ENCODE measurements at places on chromosomes 3 and 15.
A peak's percentile ranks its signal among the peaks of the same experiment; 100 is the strongest.

DNA sequence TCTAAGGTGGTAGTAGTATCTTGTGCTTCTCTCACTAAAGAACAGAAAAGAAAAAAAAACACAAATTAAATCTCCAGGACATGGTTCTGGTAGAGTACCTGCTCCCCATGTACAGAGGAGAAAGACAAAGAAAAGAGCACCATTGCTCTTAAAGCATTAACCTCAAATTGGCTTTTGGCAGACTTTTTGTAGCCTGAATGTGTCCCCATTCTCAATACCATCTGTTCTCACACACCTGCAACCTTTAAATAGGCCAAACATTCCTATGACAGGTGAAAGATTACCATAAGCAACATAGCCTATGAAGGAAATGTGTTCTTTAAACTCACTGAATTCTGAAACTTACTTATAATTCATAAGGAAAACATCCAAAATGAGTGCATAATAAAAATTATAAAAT lies 68.0 kb downstream of the TIPARP start:
- H3K36me3 ChIP-seq = no peaks in the 10 kb centered on the region
- no peak overlapping the region for H3K4me3 ChIP-seq
- H3K27ac ChIP-seq = no peak overlapping the region
- no peaks in the 10 kb centered on the region for H3K4me1 ChIP-seq

DNA sequence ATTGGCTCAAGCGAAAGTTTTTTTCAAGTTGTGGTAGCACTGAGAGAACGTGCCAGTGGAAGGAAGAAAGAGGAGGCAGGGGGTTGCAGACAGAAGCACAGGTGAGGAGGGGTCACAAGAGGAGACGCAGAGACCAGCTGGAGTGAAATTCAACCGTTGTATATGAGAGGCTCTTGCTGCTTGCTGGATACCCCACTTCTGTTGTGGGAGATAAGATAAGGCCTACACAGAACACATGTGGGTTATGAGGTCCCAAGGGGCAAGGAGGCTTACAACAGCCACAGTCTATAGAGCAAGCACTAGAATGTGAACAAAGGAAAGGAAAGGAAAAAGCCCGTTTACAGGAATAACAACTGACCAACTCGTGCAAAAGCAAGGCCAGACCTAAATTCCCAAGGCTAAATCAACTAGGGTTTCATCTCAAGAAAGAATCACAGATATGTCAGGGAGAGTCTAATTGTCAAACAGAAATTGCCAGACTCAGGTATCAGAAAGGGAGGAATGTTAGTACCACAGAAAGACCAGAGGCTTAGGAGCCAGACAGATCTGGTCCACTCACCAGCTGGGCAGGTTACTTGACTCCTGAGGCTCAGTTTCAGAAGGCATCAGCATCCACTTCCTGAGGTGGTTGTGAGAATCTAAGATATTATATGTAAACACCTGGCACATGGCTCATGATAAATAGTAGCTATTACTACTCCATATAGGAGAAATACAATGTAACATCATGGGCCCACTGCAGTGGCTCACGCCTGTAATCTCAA lies 60.9 kb downstream of the MSL2 start:
- no peaks in the 10 kb centered on the region for H3K36me3 ChIP-seq
- peaks cover 11% of the 10 kb centered on the region for H3K4me1 ChIP-seq

GRCh38 chr3:115930922-115931321 lies 307.6 kb downstream of the GAP43 start:
- DNase-seq = no peak
- H3K36me3 ChIP-seq = no peaks in the 10 kb centered on the region
- H3K27ac ChIP-seq = no peak overlapping the region
- no peaks in the 10 kb centered on the region for H3K4me1 ChIP-seq
- H3K27me3 ChIP-seq = no peaks in the 10 kb centered on the region

DNA sequence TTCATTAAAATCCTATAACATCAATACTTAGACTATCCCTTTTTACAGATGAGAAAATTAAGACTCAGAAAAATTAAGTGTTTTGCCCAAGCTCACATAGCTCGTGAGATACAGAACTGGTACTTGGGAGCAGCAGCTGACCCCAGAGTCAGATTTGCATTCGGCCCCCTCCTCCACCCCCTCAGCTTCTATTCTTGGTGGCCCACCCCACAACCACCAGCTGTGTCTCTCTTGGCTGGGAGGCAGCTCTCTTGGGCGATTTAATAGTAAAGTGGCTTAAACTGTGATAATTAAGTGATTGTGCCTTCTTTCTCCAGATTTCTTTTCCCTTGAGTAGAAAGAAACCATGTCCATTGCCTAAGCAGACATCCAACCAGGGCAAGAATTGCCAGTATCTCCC lies 203.6 kb upstream of the PDZRN3 start:
- no peaks in the 10 kb centered on the region for H3K36me3 ChIP-seq
- H3K27me3 ChIP-seq = no peaks in the 10 kb centered on the region
- H3K4me1 ChIP-seq = no peaks in the 10 kb centered on the region
- no peak for DNase-seq

DNA sequence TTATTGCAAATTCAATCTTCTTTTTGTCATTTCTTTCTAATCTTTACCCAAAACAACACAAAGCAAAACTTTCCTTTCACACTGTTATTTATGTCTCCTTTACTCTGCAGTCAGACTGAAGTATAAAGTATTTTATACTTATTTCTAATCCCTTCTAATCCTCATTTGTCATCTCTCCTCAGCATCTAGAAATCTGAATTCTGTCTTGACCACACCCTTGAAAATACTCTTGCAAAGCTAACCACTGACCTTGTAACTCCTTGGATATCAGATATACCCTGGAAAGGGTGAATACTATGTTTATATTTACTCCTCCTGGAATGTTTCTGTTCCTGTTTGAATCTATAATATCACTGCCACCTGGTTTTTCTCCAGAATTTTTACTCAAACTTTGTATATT lies 481.1 kb downstream of the ZNF385D start:
- no peak overlapping the region for H3K27ac ChIP-seq
- H3K4me3 ChIP-seq = no peak overlapping the region
- H3K4me1 ChIP-seq = no peaks in the 10 kb centered on the region
- no peaks in the 10 kb centered on the region for H3K27me3 ChIP-seq
- H3K36me3 ChIP-seq = no peaks in the 10 kb centered on the region
- DNase-seq = no peak

DNA sequence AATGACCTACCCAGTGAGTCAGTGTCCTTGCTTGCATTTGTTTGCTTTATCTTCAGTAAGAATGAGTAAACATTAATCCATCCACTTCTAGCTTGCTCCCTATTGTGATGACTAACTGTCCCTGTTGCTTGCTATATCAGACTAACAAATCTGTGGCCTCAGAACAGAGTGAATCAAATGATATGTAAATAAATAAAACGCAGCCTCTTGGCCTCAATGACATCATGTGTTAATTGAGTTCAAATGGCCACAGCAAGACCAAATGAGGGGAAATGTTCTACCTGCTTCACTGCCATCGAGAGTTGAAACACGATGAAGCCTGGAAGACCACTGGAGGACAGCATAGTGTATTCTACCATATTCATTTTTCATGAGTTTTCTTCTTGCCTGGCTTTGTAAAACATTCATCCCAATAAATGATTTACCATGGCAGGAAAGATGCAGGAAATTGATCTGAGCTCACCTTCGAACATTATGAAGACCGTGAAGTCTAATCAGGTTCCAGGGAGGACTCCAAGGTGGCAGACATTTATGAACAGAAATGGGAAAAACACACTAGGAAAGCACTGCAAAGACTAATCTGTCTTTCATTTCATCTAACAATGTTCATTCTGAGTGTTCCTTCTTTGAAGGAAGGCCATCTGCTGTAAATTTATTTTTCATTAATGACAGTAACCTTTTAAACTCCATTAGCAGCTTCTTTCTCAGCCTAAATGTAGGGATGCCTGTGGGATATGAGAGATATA lies 1144.5 kb downstream of the TUSC7 start:
- H3K4me3 ChIP-seq = no peak overlapping the region
- no peaks in the 10 kb centered on the region for H3K36me3 ChIP-seq
- no peak overlapping the region for H3K27ac ChIP-seq
- H3K27me3 ChIP-seq = no peaks in the 10 kb centered on the region
- DNase-seq = no peak
- no peaks in the 10 kb centered on the region for H3K4me1 ChIP-seq

DNA sequence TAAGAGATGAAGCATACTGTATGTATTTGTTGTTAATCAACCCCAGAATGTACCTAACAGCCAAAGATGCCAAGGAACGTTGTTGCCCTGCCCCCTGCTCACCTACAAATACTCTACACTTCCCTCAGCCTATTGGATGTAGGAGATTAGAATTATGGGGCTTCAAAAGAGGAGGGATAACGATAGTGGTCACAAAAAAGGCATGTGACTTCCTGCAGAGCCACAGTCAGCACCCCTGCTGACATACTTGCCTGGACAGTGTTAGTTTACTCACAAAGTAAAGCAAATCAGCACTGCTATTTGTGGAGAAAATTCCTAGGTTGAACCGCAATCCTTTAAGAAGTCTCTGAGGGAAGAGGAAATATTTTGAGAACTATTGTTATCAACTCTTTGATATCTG lies 37.9 kb downstream of the PARP15 start:
- no peaks in the 10 kb centered on the region for H3K4me1 ChIP-seq
- H3K4me3 ChIP-seq = no peak overlapping the region
- H3K27me3 ChIP-seq = no peaks in the 10 kb centered on the region
- no peak overlapping the region for H3K27ac ChIP-seq
- H3K36me3 ChIP-seq = no peaks in the 10 kb centered on the region

DNA sequence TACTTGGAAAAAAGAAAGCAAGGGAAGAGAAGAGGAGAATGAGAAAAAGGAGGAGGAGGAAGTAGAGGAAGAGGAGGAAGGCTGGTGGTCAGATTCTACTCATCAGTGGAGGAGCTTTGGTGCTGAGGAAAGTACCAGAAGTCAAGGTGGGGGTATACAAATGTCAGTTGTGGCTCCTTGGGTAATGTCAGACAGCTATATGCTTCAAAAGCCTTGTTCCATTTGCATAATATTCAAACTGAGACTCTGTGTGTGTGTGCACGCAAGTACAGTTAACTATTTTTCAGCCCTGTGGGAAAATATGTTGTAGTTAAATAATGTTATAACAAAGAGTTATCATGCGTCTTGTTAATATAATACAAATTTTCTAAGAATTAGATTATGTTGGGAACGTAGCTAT lies 609.7 kb downstream of the PDCD6IP start:
- no peak overlapping the region for H3K27ac ChIP-seq
- no peak for DNase-seq
- H3K27me3 ChIP-seq = no peaks in the 10 kb centered on the region
- no peaks in the 10 kb centered on the region for H3K36me3 ChIP-seq
- no peaks in the 10 kb centered on the region for H3K4me1 ChIP-seq
- H3K4me3 ChIP-seq = no peak overlapping the region

GRCh38 chr3:134959516-134959915 lies 164.5 kb downstream of the EPHB1 start:
- H3K4me3 ChIP-seq = no peak overlapping the region
- H3K36me3 ChIP-seq = no peaks in the 10 kb centered on the region
- DNase-seq = no peak

DNA sequence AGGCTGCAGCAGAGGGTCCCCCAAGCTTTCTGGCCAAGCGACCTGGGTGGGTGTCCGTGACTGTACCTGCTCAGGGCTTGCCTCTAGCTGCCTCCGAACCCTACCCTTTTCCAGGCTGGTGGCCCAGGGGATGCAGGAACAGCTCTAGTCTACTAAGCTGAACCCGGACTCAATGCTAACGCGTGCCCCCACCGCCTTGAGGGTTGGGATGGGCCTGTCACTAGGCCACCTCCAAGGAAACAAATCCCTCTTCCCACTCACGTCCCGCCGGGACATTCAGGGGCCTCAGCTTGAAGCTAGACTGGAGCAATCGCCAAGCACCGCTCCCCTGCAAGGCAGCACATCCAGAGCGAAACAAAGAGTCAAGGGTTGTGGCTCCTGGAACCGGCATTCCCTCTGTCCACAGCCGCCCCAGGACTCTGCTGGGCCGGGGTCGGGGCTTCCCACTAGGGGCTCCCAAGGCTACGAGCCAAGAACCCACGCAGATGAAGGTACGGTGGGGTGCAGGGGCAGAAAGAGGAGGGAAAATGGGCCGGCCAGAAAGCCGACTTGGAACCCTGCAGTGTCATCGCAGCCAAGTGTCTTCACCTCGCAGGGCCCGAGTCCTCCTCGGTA lies 2.9 kb downstream of the FBXL22 start:
- H3K27ac ChIP-seq = peak overlapping the region; percentile 75
- no peaks in the 10 kb centered on the region for H3K27me3 ChIP-seq
- H3K36me3 ChIP-seq = no peaks in the 10 kb centered on the region
- no peak for DNase-seq
- no peaks in the 10 kb centered on the region for H3K4me1 ChIP-seq

GRCh38 chr15:90501898-90502297 lies 27.8 kb upstream of the CRTC3 start:
- no peaks in the 10 kb centered on the region for H3K27me3 ChIP-seq
- H3K27ac ChIP-seq = no peak overlapping the region
- H3K36me3 ChIP-seq = peaks cover 4% of the 10 kb centered on the region
- no peak for DNase-seq
- no peak overlapping the region for H3K4me3 ChIP-seq

DNA sequence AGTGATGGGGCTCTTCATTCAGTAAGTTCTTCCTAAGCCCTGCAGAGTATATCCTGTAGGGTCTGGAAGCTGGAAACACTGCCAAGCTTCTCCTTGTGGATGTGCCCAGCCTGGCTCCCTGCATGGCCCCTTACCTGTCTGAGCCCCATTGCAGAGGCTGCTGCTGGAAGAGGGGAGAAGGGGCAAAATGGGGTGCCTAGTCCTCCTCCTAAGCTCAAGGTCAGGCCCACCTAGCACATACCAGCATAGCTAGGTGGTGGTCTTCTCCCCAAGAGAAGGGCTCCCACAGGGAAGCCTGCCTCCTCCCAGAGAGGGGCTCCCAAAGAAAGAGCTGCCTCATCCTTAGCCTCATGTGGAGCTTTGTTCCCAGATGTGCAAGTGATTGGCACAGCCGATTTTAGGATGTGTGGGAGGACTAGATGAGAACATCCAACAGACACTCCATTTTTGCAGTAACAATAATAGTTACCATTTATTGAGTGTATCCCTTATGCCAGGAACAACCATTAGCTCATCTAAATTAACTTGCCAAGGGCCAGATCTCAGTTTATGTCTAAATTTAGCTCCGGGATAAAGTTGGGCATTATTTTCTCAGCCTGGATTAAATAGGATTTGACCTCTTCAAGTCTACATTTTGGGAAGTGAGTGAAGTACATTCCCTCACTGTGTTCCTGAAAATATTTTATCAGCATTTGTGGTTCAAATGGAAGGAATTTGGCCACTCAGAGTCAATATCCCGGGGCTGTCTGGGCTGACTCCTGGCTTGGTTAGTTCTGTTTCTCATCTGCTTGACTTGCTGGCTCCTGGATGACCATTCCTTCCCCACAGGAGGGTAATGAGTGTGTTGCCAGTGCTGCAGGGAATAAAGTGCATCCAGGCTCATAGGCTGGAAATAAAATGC lies 291.1 kb upstream of the ROPN1 start:
- DNase-seq = no peak
- no peaks in the 10 kb centered on the region for H3K27me3 ChIP-seq
- no peaks in the 10 kb centered on the region for H3K4me1 ChIP-seq
- no peaks in the 10 kb centered on the region for H3K36me3 ChIP-seq
- H3K4me3 ChIP-seq = no peak overlapping the region

DNA sequence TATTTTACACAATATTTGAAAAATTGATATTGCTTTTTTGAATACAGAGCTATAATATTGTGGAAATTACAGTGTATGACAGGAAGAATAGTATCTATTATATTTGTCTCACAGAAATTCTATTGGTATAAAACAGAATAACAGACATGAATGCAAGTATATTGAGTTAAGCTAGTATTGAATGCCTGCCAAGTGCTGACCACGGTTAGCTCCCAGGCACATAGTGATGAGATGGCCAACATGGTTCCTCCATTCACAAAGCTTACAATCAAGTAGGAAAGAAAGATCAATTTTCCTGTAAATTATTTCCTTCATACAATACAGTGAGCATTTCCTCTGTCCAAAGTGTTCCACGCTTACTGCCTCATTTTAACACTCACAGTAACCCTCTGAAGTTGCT lies 67.6 kb downstream of the TP63 start:
- H3K4me3 ChIP-seq = no peak overlapping the region
- no peak overlapping the region for H3K27ac ChIP-seq
- H3K4me1 ChIP-seq = no peaks in the 10 kb centered on the region
- no peaks in the 10 kb centered on the region for H3K27me3 ChIP-seq
- no peak for DNase-seq

All from right lobe of liver (tissue), 6 donors.